ENCODE measurements at places on chromosomes 7 and 10.
A peak's percentile ranks its signal among the peaks of the same experiment; 100 is the strongest.

GRCh38 chr7:22935269-22935668, 78.7 kb downstream of the HYCC1 start:
- no peak for DNase-seq

DNA sequence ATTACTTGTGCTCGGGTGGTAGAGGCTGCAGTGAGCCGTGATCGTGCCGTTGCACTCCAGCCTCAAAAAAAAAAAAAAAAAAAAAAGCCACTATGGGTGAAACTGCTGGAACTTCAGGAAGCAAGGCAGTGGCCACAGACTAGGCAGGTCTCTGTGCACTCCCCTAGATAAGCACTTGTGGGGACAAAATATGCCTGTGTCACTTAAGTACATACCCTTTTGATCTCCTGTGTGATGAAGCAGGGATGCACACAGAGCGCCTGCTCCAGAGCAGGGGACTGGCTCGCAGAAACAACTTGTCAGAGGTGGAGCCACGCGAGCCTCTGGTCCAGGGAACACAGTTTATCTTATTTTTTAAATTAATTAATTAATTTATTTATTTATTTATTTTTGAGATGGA, 42.9 kb upstream of the PSAP start:
- no peak for DNase-seq

DNA sequence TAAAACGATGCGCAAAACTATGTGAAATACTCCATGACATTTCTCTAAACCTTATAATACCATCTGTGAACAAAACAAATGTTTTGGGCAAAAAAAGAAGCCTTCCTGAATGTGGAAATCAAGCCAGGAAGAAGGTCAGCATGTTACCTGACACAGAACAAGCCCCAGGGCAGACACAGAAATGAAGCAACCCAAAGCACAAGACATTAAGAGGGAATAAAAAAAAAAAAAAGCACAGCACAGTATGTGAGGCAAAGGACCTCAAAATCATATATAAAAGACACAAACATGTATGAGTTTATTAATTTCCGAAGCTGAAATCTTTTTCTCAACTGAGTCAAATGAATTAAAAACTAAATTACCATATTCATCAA, 161.8 kb downstream of the SKIDA1 start:
- DNase-seq = no peak

- peak; percentile 85 for DNase-seq
Observed at GRCh38 chr10:133527771-133528271, 658 bp downstream of the CYP2E1 start.

- no peak for DNase-seq
Observed at GRCh38 chr7:45583296-45583695, 9.1 kb downstream of the ADCY1 start.

- no peak for DNase-seq
Observed at GRCh38 chr7:38682606-38683005, 51.4 kb upstream of the AMPH start.

DNA sequence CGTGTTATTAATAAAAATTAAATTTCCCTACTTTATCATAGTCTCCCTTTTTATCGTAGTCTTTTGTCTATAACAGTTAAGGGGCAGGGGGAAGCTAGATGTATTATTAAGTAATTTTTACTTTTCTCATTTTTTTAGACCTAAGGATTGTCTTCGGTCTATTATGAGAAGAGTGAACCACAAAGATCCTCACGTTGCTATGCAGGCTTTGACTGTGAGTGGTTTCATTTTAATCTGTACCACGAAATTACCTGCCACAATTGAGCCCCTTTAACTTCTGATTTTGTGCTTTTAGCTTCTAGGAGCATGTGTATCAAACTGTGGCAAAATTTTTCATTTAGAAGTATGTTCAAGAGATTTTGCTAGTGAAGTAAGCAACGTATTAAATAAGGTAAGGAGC, 40.6 kb downstream of the STAM start:
- no peak for DNase-seq

- no peak for DNase-seq
Observed at GRCh38 chr7:120180221-120180620, 92.8 kb upstream of the KCND2 start.

DNA sequence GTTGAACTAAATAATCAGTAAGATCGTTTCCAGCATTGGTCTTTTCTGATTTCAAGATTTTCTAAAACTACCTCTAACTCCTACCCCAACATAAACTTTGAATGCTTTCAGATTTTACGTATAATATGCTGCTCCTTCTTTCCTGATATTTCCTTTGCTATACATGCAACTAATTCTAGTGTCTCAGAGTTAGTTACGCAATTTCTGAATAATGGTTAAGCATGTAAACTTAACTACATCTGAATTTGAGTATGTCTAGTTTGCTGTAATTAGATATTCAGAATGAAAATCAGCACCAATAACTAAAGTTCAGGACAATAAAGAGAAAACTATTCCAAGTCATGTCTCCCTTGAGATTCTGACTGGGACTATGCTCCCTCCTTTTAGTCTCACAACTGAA, 71.0 kb downstream of the SEMA3C start:
- no peak for DNase-seq

- no peak for DNase-seq
Observed at GRCh38 chr7:5773661-5774086, 7.8 kb downstream of the RNF216 start.

DNA sequence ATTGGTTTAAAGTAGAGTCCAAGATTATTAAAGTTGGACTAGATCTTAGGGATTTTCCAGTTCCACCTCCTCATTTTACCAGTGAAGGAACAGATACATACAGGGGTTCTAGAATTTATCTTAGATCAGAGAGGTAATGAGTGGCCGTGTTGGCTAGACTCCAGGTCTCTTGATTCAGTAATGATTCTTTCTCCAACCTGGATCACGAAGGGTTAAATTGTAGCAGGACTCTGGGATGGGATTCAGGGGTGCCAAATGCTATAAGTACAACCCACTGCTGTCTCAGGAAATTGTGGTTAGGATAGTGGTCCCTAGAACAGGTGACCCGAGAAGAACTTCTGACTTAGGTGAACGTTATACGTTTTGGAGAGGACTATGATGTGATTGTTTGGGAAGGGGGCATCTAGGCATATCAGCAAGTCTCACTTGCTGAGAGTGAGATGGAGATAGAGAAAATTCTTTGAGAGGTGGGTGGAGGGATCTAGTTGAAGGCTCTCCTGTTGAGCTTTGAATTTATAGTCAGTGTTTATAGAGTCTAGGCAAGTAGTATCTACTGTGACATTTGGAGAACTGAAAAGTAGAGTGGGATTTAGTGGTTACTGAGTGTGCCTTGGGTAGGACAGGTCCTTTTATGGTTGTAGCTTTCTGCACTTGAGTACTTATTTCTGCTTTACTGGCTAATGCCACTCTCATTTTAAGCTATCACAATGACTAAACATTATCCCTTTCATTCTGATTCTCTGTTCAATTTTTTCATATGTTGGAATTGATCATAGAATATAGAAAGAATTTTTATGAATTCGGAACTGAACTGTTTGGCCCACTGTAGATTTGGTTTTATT, 58.3 kb downstream of the ST7 start:
- no peak for DNase-seq

GRCh38 chr10:11949152-11949551, 93.5 kb downstream of the UPF2 start:
- no peak for DNase-seq

DNA sequence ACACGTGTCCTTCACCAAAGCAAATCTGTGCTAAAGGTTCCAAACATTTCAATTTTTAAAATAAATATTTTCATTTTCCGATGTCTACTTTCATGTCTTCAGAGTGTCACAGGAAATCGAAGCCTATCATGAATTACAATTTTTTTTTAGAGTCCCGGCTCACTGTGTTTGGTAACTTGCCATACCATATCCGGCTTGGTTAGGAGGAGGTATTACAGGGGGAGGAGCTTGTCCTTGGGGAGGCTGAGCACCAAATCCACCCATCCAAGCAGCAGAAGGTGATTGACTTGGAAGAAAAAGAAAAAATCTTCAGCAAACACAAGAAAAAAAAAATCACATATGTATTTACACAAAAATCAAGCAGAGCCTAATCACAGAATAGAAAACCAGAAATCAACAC, 21.3 kb downstream of the TIAL1 start:
- no peak for DNase-seq

DNA sequence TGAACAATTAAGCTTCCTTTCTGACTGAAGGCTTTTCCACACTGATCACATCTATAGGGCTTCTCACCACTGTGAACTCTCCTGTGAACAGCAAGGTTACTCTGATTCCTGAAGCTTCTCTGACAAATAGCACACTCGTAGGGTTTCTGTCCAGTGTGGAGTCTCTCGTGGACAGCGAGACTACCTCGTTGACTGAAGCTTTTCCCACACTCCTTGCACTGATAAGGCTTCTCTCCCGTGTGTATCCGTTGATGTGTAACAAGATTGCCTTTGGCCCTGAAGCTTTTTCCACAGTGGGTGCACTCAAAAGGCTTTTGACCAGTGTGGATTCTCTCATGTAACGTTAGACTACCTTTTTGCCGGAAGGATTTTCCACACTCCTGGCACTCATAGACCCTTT, 4.4 kb downstream of the ZNF32 start:
- no peak for DNase-seq

DNA sequence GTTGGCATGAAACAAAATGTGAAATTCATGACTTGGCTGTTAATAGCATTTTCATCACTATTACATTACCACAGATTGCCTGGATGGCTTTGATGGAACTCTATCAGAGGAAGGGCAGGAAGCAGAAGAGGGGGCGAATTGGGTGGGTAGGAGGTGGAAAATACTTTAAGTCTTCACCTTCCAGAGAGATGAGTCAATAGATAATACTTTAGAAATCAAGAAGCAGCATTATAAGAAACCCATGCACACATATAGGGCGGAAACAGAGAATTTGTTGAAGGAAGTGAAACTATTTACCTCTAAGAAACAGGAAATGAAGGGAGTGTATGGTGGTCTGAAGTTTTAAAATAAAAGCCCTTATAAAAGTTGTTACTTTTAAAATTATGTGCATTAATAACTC, 152.1 kb upstream of the TARP start:
- DNase-seq = no peak

DNA sequence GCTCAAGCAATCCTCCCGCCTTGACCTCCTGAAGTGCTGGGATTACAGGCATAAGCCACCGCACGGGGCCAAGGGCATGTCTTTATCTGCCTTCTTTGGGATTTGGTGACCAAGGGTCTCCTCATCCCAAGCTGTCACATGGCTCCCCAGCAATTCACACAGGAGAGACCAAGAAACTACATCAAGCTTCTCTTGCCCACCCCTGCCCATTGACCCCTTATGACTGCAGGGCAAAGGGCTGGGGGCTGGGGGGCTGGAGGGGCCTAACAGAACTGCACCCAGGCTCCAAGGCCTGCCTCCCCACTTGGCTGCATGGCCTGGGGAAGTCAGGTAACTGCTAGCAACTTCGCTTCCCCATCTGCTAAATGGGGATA, 137.1 kb downstream of the SH3PXD2A start:
- no peak for DNase-seq

DNA sequence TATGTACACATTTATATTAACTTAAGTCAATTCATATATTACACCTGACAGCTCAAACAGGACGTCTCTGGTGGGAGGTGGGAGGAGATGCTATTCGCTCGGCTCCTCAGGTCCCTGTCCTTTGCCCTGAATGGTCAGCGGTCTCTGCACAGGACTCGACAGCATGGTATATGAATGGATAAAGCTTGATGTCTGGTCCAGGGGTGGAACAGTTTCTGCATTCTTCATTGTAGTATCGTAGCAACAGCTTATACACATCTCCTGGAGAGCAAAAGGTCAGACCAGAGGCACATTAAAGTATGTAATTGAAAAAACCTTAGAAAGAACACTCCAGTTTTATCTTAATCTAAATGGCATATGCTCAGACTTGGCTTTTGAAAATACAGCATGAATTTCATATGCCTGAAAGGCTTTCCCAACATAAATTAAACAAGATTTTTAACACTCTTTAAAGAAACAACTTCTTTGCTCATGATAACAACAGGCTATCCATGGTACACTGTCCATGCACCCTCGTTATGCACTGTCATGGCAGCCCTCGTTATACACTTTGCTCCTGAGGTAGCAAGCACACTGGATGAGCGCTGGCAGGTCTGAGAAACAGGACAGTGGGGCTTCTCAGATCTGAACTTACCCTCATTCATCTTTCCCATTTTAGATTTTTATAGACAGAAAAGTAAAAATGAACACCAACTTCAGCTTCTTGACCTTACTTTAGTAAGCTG, 57.3 kb upstream of the OGDHL start:
- no peak for DNase-seq

- no peak for DNase-seq
Observed at GRCh38 chr7:128167791-128168666, 73.0 kb upstream of the LEP start.

- no peak for DNase-seq
Observed at GRCh38 chr7:46759711-46760480, 822.0 kb downstream of the TNS3 start.

DNA sequence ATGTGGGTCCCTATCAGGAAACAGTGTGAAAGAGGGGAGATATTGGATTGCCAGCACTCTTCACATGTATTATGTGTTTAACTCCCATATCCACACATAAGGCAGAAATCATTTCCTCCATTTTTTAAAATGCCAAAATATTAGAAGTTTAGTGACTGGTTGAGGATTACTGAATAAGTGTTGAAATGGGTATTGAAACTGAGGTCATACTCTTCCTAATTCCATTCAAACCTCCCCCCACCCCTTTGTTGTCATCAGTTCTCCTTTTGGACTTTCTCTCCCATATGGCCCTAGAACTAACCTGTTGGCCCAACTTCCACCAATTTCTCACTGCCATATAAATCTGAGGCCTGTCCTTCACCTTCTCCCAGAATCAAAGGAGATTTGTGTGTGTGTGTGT, 81.6 kb downstream of the EVX1 start:
- no peak for DNase-seq

GRCh38 chr7:50660040-50660829, 95.0 kb upstream of the DDC start:
- DNase-seq = no peak

GRCh38 chr7:130420943-130421578, 19.8 kb downstream of the CEP41 start:
- DNase-seq = peak; percentile 74

DNA sequence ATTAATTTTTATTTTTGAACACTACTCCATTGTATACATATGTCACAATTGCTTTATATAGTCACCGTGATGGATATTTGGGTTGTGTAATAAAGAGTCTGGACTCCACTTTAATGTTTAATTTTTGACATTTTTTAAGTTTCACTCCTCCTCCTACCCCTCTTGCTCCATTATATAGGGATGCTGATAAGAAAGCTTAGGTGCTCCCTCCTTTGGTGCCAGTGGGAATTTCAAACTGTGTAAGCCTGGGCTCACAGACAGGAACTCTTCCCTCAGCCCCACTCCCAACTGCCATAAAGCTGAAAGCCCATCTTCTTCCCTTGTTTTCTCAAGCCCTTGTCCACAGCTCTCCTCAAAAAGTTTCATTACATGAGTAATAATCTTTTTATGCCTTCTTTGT, 47.6 kb downstream of the TWIST1 start:
- DNase-seq = no peak

- DNase-seq = peak; percentile 69
Observed at GRCh38 chr10:125538947-125539731, 143.8 kb downstream of the TEX36 start.

- DNase-seq = no peak
Observed at GRCh38 chr7:2387897-2388636, 15.3 kb upstream of the CHST12 start.

All from brain (organoid and tissue), 16 donors.